ENCODE measurements at places on chromosomes 6 and 20. TPM values are rescaled to one million over a fixed set of nuclear protein-coding genes. Genes with fewer than 3 reads are reported as not detected.

HLA-DRB1 gene
- total RNA-seq: 2.7 TPM

GTF3C6 gene
- total RNA-seq: 32.0 TPM

ZNF311 gene
- total RNA-seq: not detected

TFAP2D gene
- total RNA-seq: not detected

CST5 gene
- not detected for total RNA-seq

WFDC5 gene
- total RNA-seq: not detected

- no peak overlapping the region for H3K27ac ChIP-seq
- H3K36me3 ChIP-seq: no peaks in the 10 kb centered on the region
- H3K4me1 ChIP-seq: peaks cover 2% of the 10 kb centered on the region
- peak; percentile 36 for DNase-seq
- H3K27me3 ChIP-seq: no peaks in the 10 kb centered on the region
Observed at GRCh38 chr6:108497883-108498282, 62.8 kb upstream of the FOXO3 start.

GRCh38 chr6:158544428-158544827 is 15.5 kb upstream of the TMEM181 start:
- no peaks in the 10 kb centered on the region for H3K36me3 ChIP-seq
- H3K4me3 ChIP-seq: no peak overlapping the region
- H3K27me3 ChIP-seq: no peaks in the 10 kb centered on the region
- no peak for DNase-seq

DNA sequence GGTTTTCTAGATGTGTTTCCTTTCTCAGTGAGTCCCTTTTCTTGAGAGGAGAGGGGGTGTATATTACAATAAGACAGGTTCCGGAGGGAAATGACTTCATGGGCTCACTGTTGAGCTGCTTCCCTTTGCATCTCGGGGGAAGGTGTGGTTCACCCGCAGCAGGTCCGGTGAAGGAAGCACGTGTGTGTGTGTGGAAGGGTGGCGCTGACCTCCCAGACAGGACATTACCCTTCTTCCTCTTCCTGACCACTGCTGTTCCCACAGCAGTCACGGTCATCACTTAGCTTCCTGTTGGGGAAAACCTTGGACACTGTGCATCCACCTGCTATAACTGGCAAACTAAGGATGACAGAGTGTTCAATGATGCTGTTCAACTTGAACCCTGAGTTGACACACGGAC is 83.6 kb downstream of the PLEKHG1 start:
- no peak overlapping the region for H3K27ac ChIP-seq
- no peaks in the 10 kb centered on the region for H3K4me1 ChIP-seq
- no peaks in the 10 kb centered on the region for H3K36me3 ChIP-seq
- no peaks in the 10 kb centered on the region for H3K27me3 ChIP-seq

DNA sequence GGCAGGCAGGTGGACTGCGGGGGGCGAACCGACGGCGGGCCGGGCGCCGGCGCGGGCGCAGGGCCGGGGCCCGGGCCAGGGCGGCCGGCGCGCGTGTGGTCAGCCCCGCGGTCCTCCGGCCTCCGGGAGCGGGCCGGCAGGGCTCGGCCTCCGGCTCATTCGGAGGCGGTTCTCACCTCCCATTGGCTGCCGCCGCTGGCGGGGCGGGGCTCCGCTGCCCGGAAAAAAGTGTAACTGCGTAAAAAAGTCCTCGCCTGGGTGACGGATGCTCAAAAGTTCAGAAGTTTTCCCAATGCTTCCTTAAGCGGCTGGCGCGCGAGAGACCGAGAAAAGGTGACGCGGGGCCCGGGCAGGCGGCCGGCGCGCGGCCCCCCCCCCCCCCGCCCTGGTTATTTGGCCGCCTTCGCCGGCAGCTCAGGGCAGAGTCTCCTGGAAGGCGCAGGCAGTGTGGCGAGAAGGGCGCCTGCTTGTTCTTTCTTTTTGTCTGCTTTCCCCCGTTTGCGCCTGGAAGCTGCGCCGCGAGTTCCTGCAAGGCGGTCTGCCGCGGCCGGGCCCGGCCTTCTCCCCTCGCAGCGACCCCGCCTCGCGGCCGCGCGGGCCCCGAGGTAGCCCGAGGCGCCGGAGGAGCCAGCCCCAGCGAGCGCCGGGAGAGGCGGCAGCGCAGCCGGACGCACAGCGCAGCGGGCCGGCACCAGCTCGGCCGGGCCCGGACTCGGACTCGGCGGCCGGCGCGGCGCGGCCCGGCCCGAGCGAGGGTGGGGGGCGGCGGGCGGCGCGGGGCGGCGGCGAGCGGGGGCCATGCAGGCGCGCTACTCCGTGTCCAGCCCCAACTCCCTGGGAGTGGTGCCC is at the start of gene FOXC1:
TSS of gene FOXC1 (plus strand) at position 268 of the 849 bp plus-strand sequence. CDS start at position 799, 531 bp downstream.
- no peaks in the 10 kb centered on the region for H3K27me3 ChIP-seq

- H3K27me3 ChIP-seq: peaks cover 16% of the 10 kb centered on the region
Observed at GRCh38 chr20:37920270-37920669, 17.3 kb downstream of the VSTM2L start.

DNA sequence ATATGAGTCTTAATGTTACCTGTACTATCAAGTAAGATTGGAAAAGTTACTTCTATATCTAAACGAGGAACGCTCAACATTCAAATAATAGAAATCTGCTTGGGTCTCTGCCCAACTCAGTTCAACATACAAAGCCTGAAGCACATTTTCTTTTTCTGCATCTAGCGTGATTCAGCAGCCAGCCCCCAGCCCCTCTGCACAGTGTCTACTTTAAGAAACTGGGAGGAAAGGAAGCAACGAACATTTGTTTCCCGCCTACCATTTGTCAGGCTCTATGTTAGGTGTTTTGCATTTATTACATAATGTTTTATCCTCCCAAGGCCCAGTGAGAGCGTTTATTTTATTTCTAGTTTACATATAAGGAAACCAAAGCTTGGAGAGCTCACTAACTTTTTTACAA is 17.3 kb downstream of the PHACTR1 start:
- no peak overlapping the region for H3K27ac ChIP-seq
- no peaks in the 10 kb centered on the region for H3K36me3 ChIP-seq
- no peak for DNase-seq

GRCh38 chr20:62243906-62244515 is 5.7 kb downstream of the OSBPL2 start:
- peaks cover 12% of the 10 kb centered on the region for H3K4me1 ChIP-seq
- H3K27ac ChIP-seq: no peak overlapping the region
- H3K27me3 ChIP-seq: no peaks in the 10 kb centered on the region
- DNase-seq: no peak
- no peak overlapping the region for H3K4me3 ChIP-seq

DNA sequence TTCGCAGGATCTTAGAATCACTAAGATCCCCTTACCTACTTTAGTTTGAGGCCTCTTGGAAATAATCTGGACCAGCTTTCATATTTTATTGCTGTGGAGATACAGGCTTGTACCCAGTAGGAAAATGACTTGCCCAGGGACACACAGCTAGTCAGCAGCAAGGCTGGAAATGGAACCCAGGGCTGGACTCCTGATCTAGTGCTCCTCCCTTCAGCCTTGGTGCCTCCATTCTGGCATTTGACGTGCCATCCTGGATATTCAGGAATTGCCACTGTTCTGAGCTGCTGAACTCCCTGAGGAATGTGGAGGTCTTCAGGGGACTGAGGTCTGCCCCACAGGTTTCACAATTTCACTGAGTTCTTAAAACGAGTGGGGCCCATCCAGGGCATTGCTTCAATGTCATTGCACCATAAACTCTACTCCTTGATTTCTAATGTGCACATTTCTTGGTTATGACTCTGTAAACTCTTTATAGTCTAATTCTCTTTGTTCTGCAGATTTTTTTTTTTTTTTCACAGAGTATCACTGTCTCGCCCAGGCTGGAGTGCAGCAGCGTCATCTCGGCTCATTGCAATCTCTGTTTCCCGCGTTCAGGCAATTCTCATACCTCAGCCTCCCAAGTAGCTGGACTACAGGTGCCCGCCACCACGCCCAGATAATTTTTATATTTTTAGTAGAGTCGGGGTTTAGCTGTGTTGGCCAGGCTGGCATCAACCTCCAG is 26.7 kb upstream of the CDKN1A start:
- peaks cover 23% of the 10 kb centered on the region for H3K4me1 ChIP-seq
- DNase-seq: no peak
- H3K27me3 ChIP-seq: no peaks in the 10 kb centered on the region
- H3K4me3 ChIP-seq: no peak overlapping the region
- no peaks in the 10 kb centered on the region for H3K36me3 ChIP-seq

GRCh38 chr6:150930841-150931240 is 65.3 kb downstream of the MTHFD1L start:
- H3K27ac ChIP-seq: no peak overlapping the region
- peaks cover 7% of the 10 kb centered on the region for H3K4me1 ChIP-seq
- no peak overlapping the region for H3K4me3 ChIP-seq
- peaks cover 3% of the 10 kb centered on the region for H3K36me3 ChIP-seq
- DNase-seq: no peak

DNA sequence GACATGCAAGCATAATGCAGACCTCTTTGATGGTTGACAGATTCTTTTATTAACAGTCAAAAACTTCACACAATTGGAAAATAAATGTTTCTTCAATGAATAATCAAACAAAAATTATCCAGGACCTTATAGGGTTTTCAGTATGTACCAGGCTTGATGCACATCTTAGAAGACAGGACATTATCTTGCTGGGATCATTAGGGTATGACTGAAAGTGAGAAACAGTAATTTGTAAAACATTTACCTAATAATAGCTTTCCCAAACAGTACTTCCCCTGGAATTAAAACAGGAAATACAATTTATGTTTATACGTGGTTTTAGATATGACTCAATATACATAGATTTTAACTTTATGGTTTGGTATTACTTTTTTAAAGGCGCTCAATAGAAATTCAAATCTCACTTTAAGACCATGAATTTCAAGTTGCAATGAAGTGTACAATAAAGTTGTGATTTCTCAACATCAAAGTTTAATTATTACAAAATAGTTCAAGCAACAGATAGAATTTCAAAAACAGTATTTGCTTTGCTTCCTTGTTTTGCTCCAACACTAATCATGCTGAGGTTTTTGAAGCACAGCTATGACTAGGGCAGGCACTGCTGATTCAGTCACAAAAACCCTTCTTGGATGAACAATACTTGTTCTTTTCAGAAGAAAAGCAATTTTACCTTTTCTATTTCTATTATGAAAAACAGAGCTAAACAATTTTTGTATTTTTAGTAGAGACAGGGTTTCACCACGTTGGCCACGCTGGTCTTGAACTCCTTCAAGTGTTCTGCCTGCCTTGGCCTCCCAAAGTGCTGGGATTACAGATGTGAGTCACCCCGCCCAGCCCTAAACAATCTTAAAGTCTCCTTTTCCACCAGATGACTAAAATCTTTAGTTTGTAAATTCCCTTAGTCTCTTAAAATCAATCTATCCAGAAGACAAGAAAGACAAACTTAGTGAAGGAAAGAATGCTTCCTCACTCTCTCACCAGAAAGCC is 13.7 kb downstream of the SOD2 start:
- no peaks in the 10 kb centered on the region for H3K27me3 ChIP-seq
- no peak for DNase-seq

GRCh38 chr20:64162239-64162910 is 1.9 kb upstream of the MYT1 start:
- H3K27ac ChIP-seq: no peak overlapping the region
- DNase-seq: no peak
- H3K36me3 ChIP-seq: no peaks in the 10 kb centered on the region
- no peaks in the 10 kb centered on the region for H3K4me1 ChIP-seq
- no peak overlapping the region for H3K4me3 ChIP-seq

- H3K36me3 ChIP-seq: no peaks in the 10 kb centered on the region
- no peak overlapping the region for H3K27ac ChIP-seq
- H3K4me3 ChIP-seq: no peak overlapping the region
- H3K4me1 ChIP-seq: no peaks in the 10 kb centered on the region
- H3K27me3 ChIP-seq: no peaks in the 10 kb centered on the region
- DNase-seq: no peak
Observed at GRCh38 chr6:98894810-98895209, 52.9 kb downstream of the FBXL4 start.

Data from HCT116 (cell line).